ENCODE measurements at places on chromosomes 7 and 10. TPM values are rescaled to one million over a fixed set of nuclear protein-coding genes. Genes with fewer than 3 reads are reported as not detected.

TFR2 gene
- 17.7 TPM for total RNA-seq

PGAM2 gene
- not detected for total RNA-seq

LIPK gene
- total RNA-seq: not detected

ZNF438 gene
- total RNA-seq: 2.7 TPM

CALML3 gene
- total RNA-seq: not detected
